ENCODE measurements at places on chromosomes 6 and 20.

DNA sequence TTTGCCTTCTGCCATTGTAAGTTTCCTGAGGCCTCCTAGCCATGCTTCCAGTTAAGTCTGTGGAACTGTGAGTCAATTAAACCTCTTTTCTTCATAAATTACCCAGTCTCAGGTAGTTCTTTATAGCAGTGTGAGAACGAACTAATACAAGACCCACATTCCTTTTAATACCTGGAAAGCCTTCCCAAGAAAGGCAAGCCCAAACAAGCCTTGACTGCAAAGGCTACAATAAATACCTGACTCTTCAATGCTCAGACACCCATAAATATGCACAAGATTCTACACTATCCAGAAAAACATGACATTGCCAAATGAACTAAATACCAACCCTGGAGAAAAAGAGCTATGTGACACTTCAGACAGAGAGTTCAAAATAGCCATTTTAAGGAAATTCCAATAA, 338.8 kb downstream of the HAO1 start:
- DNase-seq: no peak

DNA sequence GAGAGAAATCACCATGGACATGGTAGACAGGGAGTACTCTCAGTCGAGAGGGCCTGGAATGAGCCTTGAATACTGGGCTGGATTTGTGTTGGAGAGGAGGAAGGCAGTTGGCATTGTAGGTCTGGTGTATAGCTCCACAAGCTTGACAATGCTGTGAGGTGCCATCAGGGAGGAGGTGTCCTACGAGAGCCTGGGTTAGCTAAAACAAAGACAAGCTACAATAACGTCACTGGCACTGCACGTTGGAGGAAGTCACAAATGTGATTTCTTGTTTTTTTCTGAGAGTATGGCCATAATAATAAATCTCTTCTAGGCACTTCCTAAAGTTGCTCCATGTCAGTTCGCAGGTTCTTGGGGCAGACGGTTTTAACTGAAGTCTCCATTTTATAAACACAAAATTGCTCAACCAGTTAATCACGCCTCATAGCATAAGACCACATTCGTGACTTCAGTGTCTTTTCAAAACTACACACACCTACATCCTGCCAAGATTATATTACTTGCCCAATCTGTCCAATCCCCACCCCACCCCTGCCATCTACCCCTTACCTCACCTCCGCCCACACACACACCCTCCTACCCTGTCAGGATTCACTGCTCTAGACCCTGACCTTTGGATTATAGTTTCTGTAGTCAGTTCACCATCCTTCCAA, 4.4 kb upstream of the HLA-DMB start:
- DNase-seq: no peak

DNA sequence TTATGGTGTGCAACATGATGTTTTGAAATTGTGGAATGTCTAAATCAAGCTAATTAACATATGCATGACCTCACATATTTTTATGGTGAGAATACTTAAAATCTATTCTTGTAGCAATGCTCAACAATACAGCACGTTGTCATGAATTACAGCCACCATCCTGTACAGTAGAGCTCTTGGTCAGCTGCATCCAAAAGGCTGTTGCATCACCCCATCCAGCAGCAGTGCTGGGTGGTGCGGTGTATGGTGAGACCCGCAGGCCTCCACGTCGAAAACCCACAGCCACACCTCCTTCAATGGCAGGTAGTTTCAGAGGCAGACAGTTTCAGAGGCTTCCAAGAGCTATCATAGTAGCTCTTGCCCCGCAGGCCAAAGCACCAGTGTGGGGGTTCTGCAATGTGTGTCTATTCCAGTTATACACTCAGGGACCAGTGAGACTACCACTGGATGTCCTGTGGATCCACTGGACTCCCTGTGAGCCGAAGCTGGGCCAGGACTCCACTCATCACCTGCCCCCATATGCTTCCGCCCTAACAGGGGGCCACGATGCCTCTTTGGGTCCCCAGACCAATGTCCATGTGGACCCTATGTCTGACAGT, 23.4 kb downstream of the PACSIN1 start:
- no peak for DNase-seq

DNA sequence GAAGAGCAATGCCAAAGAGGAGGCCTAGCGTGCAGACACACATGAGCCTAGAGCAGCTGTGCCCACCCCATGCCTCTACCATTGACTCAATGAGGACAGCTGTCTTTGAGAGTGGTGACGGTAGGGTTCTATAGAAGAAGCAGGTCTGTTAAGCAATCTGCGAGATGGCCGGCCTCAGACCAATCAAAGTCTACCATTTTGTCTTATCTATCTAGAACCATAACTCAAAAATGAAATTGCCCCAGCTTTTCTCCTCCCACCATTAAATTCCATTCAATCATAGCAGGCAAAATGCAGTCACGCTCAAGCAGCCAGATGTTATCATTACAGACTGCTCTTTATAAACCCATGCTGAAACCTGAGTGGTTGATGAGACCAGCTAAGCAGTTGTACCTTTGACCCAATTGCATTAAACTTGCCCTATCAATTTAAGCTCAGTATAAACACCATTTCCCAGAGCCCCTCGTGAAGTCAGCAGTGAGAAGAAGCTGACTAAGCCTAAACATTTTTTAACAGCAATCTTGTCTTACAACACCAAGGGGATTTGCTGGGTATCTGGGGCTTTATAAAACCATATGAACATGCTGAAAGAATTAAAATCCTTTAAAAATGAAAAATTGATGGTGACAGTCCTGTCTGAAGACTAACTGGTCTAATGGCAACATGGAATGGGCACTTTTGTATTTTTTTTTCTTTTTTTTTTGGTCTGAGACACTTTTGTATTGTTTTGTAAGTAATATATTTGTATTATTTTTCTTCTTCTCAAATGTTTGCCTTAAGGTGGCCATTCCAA, 57.5 kb downstream of the FOXC1 start:
- no peak for DNase-seq

- DNase-seq: peak; percentile 76
These were observed 1.8 kb upstream of the PRDM1 start for GRCh38 chr6:106084106-106084988.

- no peak for DNase-seq
These were observed 124.3 kb upstream of the SOX4 start for GRCh38 chr6:21469213-21469612.

- no peak for DNase-seq
These were observed 10.9 kb downstream of the HIVEP2 start for GRCh38 chr6:142934106-142934505.

- no peak for DNase-seq
These were observed 20.0 kb downstream of the MOCS1 start for GRCh38 chr6:39914239-39914638.

- DNase-seq: no peak
These were observed 76.7 kb downstream of the TFAP2A start for GRCh38 chr6:10338151-10338550.

DNA sequence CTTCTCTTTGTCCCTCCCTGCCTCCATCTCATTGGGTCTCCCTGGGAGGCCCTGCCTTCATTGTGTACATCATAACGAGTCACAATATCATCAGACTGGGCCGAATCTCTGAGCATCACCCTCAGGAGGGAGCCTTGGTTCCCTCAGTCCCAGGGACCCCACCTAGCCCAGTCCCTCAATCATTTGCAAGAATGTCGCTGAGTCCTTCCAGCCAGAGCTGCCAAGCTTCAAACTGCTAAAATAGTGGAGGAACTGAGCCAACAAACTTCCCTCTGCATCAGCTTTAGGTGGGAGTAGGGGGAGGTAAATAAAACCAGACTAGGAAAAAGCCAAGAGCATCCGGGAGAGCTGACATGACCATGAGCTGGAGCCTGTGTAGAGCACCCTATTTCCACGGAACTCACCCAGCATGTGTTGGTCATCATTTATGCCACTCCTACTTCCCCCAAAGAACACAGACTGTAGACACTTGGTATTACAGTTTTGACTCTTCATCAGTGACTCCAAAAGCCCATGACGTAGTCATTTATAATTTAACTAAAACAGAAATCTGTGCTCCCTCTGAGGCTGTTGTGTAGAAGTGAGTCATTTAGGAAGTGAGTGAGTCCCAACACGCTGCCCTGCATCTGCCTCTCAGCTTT, 28.8 kb upstream of the IL17A start:
- DNase-seq: no peak

DNA sequence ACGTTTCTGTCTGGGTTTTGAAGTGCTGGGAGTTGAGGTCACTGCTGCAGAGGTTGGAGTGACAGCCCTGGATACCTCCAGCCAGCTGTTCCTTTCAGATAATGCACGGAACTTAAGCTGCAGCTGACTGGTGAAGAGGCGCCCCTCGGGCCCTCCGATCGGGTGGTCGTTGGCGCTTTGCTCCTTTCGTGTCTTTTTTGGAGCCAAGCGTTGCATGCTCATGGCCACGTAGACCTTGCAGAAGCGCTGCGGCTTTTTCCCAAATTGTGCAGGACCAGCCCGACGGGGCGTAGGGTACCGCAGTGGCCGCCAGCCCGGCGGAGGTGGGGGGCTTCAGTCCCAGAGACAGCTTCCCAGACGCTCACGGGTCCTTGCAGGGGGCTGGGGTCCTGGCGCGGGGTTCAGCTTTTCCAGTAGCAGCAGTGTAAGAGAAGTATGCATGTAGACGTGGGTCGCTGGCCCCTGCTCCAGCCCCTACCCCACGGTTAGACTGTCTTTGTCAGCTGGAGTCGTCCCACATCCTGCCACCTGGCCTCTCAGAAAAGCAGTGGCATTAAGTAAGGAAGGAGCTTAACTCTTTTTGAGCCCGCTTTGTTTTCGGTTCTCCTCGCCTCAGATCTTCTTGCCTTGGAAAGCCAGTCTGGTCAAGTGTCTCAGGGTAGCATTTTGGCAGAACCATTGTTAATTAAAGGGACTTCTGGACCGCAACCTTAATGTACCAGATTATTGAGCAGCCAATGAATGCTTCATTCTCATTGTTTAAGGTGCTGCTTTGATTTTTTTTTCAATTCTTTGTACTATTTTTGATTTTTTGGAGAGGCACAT, 838 bp downstream of the TNFAIP3 start:
- DNase-seq: peak; percentile 41

DNA sequence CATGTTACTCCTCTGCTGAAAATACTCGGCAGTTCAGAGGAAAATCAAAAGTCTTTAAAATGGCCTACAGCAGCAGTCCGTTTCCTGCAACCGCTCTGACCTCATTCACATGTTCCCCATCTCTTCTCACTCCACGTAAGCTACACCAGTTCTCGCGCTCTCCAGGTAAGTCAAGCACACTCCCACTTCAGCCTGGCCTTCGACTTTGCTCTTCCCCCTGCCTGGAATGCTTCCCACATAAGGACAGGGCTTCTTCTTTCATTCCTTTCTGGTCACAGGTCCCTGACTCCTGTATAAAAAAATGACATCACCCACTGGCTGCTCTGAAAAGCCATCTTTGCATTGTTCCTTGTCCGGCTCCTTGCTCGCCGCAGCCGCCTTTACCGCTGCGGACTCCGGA, 42.7 kb downstream of the MGME1 start:
- no peak for DNase-seq

GRCh38 chr6:166419286-166419685, 36.5 kb upstream of the MPC1 start:
- DNase-seq: no peak

GRCh38 chr6:131459005-131459404, 114.0 kb upstream of the ARG1 start:
- DNase-seq: no peak

DNA sequence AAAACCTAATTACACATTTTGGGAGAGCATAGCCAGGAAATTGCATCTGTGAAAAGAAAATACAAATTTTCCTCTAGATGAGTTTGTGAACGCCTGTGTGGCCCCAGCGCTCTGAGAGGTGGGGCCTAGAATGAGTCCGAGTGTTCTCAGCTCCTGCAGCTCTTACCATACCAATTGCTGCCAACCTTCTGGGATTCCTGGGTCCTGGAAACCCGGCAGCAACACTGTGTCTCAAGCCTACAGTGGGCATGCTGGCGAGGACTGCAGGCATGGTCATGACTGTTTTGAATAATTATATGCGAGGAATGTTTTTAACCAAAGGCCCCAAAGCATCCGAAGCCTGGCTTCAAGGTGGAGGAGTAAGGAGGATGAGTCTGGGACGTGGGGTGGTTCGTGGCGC, 90.4 kb downstream of the SERAC1 start:
- DNase-seq: no peak

DNA sequence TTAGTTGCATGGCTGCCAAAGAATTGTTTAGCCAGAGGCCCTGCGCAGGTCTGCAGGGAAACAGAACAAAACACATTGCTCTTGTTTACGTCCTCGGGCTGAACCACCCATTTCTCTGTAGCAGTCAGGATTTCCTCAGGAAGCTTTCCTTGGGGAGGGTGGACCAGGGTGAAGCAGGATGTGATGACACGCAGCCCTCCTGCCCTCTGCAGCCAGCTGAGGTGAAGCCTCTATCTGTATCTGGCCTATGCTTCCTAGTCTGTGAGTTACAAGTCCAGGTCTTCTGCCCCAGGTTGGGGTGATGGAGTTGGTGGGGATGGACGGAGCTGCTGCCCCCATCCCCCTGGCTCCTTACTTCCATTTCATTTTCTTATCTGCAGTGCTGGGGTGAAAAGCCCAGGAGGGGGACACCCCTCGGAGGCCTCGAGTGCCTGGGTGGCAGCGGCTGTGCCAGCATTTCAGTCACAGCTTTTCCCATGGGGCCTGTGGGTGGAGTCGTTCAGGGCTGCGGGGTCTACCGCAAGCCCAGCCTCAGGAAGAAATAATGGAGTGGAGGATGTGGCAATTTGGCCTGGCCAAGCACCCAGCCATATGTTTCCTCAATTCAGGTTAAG, 24.9 kb downstream of the SASH1 start:
- DNase-seq: no peak

GRCh38 chr20:13608066-13608465, 30.7 kb downstream of the TASP1 start:
- DNase-seq: no peak

- no peak for DNase-seq
These were observed 20.0 kb downstream of the PLA2G7 start for GRCh38 chr6:46715141-46715540.

DNA sequence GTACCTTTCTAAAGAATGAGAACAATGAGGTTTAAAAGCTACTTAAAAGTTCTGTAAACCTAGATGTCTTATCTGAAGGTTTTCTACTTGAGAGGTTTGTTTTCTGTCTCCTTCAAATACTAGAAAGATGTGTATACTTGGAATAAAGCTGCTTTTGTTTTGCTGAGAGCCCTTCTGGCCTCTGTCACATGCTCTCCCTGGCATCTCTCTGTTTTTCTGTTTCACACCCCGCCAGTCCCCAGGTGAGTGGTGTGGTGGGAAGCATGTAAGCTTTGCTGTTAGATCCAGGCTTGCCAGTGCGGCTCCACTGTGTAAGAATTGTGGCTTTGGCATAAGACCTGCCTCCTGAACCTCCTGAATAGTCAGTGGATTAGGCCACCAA, 56.8 kb downstream of the SNX9 start:
- DNase-seq: peak; percentile 20
